Motor neuron (in vitro differentiated cells): ENCODE measurements at places on chromosomes 7 and 10.
A peak's percentile ranks its signal among the peaks of the same experiment; 100 is the strongest.

- no peak for ATAC-seq
These were observed 275.4 kb upstream of the PFKP start for GRCh38 chr10:2791774-2792443.

- ATAC-seq = no peak
These were observed 18.5 kb upstream of the SPOCK2 start for GRCh38 chr10:72106896-72107295.

- no peak for ATAC-seq
These were observed 86.7 kb upstream of the IKZF1 start for GRCh38 chr7:50217821-50218281.

GRCh38 chr7:27723085-27723484 lies 16.9 kb upstream of the TAX1BP1 start:
- ATAC-seq = peak; percentile 94

- no peak for ATAC-seq
These were observed 139.5 kb downstream of the ACTR3B start for GRCh38 chr7:152899004-152899403.

DNA sequence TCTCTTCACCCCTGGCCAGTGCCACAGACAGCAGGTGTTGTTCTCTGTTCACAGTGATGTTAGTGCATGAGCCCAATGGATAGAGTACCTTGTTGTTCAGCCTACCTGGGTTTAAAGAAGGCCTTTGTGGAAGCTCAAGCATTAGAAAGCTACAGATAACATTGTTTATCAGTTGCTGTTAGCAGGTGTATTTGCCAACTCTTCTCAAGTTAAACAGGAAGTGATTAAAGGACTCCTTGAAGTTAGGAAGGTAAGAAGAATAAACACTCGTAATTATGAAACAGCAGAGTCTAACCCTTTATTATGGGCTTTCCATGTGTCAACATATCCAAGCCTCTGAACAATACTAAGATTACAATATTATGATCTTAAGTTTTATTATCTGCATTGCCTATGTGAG lies 25.9 kb downstream of the RGR start:
- no peak for ATAC-seq

- no peak for ATAC-seq
These were observed 683.1 kb upstream of the SORCS1 start for GRCh38 chr10:107847620-107848019.

DNA sequence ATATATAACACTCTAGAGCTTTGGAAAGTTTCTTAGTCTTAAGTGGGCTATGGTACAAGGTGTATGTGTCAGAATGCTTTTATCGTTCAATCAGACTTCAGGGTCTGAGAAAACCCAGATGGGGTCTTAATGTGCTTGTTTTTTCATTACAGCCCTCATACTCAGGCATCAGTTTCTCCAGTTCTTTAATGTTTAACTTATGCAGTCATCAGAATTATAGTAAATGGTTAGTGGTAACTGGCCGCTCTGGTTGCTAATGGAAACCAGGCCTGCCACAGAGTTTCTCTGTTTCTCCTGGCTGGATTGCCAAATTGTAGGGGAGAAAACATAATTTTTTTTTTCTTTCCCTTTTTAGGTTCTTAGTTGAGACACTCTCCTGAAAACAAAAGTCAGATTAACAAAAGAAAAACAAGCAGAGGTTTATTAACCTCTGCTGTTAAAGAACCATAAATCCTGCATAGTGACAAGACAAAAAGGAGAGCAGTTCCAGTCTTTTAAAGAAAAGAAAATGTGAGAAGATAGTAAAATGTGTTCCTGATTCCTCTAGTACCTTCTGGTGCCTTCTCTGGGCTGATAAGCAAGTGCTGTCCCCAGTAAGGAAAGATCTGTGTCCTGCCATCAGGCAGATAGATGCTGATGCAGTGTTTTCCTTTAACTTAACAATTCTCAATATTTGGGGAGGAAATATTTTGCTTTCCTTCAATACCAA lies 21.5 kb upstream of the GHITM start:
- no peak for ATAC-seq

DNA sequence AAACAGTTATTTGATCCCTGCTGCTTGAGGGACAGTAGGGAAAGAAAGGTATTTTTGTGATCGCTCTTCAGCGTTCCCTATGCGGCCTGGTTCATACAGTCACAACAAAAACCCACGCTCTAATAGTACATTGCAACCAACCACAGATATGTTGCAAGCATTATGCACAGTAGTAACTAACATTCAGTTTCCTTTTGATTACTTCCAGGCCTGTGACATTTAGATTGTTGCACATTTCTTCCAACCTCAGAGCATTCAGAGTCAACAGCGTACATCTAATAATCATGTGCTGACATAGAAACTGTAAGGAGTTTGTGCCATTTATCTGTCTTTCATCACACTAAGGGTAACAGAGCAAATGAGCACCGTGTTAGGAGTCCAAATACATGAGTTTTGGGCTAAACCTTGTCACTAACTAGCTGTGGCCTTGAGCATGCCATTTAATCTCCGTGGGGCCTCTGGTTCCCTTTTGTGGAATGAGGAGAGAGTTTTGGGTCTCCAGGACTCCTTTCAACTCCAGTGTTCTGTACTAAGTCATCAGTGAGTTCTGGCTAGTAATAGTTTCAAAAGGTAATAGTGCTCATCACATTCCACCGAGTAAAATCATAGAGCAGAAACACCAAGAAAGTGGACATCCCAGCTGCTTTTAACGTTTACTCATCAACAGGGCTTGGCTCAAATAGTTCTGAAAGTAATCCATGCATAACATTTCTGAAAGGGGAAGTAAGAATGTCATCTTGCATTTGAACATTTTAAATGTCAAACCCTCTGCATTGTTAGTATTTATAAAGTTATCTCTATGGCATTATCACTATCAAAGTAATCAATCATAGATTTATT lies 99.0 kb upstream of the FZD1 start:
- peak; percentile 87 for ATAC-seq

- ATAC-seq = no peak
These were observed 1.6 kb downstream of the LRRTM3 start for GRCh38 chr10:66927251-66927935.

GRCh38 chr7:135205850-135206249 lies 5.5 kb downstream of the WDR91 start:
- ATAC-seq = no peak

DNA sequence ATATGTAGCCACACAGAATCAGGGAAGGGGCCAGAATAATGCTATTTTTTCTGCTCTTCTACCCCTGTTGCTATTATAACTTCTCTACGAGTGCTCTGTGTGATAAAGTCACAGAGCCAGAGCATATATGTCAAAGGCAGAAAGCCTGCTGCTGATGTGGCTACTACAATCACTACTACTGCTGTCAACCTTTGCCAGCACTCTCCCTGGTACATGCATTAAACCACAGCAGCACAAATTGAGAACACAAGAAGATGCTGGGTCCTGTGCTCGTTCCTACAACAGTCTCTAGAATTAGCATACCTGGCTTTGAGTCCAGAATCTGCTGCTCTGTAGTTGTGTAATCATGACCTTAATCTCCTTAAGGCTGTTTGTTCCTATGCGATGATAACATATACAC lies 108.6 kb downstream of the SEMA3A start:
- ATAC-seq = no peak

DNA sequence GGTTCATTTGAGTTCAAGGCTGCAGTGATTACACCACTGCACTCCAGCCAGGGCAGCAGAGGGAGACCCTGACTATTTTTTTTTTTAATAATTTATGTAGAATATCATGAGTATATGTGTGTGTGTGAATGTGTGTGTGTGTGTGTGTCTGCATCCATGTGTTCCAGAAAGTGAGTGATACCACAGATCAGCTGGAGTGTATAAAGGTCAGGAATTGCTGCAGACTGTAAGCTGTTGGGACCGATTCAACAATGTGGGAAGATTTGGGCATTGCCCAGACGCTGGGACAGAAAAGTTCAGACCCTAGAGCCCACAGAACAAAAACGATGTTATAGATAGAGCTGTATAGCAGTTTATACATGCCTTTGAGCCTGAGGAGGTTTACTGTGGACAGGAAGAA lies 435.6 kb downstream of the CCSER2 start:
- no peak for ATAC-seq

DNA sequence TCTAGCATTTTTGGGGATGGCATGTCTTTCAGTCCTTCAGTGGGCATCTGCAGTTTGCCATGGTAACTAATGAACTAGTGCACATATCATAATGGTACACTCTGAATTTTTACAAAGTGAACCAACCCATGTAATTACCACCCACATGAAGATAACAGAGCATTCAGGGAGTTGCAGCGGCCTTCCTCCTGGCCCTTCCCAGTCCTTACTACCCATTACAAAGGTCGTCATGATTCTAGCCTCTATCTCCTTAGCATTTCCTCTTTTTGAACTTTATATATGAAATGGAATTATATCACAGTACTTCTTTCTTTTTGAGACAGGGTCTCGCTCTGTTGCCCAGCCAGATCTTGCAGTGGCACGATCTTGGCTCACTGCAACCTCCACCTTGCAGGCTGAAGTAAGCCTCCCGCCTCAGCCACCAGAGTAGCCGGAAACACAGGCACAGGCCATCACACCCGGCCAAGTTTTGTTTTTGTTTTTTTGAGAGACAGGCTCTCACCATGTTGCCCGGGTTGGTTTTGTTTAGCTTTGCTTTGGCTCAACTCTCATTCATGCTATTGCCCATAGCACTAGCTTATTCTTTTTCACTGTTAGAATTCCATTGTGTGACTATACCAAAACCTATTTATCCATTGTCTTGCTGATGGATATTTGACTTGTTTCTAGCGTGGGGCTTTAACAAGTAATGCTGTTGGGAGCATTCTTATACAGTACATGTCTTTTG lies 79.2 kb downstream of the APBB1IP start:
- ATAC-seq = no peak

DNA sequence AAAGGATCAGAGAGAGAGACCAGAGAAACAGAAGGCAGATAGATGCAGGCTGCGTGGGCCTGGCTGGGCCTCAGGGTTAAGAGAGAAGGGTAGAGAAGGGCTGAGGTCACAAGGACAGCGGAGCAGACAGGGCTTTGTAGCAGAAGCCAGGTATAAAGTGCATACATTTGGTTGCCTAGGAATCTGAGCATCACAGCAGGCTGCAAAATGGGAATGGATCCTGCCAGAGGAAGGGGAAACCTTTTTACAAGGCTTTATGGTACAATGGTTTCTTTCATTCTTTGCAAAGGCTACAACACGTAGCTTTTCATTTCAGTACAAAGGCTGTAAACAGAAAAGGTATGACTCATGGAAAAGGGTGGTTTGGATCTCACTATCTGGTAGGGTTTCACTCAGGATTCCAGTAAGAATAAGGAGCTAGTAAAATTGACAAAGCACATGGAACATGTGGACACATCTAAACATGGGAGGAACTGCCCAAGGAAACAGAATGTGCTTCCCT lies 275.1 kb downstream of the DOCK4 start:
- peak; percentile 63 for ATAC-seq

DNA sequence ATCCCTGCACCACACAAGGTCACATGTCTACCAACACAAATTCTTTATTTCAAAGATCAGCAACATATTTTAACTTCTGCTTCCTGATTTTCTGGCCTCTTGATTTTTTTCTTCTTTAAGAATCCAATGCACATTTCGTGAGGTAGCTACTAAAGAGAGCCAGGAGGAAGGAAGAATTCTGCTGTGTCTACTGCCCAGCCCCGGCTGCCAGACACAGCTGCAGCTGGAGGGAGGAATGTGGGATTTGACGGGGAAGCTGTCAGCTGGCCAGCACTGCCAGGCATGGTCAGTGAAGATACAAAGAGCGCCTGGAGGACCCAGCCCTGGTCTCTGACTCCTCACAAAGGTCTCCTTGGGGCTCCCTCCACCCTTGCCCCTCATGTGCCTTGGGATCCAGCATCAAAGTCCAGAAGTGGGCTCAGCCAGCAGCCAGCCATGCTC lies 6.9 kb upstream of the AOC1 start:
- ATAC-seq = no peak

DNA sequence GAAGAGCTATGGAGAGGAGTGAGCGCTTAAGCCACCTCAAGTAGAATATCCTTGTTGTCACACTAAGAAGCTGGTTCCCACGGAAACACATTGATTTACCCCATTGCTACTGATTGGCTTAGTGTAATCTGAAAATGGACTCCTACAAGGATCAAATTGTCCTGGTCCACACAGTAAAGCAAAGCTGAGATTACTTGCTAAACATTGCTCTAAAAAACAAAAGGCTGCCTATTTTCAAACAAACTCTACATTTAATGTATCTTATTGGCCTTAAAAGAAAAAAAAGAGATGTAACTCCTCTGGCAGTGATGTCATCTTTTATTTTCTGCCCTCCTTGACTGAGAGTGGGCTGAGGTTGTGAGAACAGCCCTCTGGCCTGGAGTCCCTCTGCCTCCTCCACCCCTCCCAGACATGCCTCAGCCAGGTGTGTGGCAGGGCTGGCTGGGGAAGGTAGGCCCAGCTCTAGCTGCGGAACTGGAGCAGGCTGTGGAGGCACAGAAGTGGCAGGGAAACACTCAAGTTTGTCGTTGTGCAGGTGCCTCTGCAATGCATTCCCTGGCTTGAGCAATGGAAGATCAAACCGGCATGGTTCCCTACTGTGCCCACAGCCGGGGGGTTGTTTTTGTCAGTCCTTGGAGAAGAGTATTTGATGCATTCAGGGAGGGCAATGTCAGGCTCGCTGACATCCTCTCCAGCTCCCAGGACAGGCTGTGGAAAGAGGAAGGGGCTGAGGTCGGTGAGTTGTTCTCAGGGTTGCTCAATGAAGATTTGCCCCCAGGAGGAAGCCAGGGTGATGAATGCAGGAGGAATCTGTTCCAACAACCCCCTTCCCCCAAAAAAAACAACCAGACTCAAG lies 9.1 kb downstream of the KLF6 start:
- peak; percentile 79 for ATAC-seq

GRCh38 chr7:27303026-27303425 lies 60.4 kb downstream of the EVX1 start:
- ATAC-seq = no peak

- no peak for ATAC-seq
These were observed 125.3 kb upstream of the CCDC6 start for GRCh38 chr10:60031664-60032063.

- ATAC-seq = no peak
These were observed 63.7 kb upstream of the OPALIN start for GRCh38 chr10:96422525-96422924.

- ATAC-seq = peak; percentile 99
These were observed 27.0 kb downstream of the MMD2 start for GRCh38 chr7:4931943-4932342.

GRCh38 chr10:49364747-49365146 lies 31.1 kb downstream of the DRGX start:
- no peak for ATAC-seq

DNA sequence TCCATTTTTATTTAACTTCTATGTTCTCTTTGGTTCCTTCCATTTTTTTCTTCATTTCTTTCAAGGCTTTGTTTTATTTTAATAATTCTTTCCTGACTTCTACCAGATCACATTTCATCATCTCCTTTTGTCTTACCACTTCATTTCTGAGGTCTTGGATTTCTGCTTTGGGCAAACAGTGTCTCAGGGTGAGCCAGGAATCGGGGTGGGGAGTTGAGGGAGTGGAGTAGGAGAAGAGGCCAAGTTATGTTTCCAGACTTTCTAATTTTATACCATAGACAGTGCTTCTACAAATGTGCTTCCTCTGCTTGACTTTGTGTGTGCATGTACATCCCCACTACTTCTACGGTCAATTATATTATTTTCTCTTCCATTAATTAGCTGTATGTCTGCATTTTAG lies 112.1 kb downstream of the PRKG1 start:
- ATAC-seq = no peak
